ENCODE measurements at places on chromosomes 7 and 10. TPM values are rescaled to one million over a fixed set of nuclear protein-coding genes. Genes with fewer than 3 reads are reported as not detected.
A peak's percentile ranks its signal among the peaks of the same experiment; 100 is the strongest.

Gene NOS3
- total RNA-seq: not detected

Gene ELFN1
- total RNA-seq: 12.7 TPM

Gene OPN1SW
- not detected for total RNA-seq

Gene ZNF239
- 4.7 TPM for total RNA-seq

Gene BBS9
- 39.8 TPM for total RNA-seq

Gene RSPH10B2
- under 0.01 TPM for total RNA-seq

Gene TCAF2
- total RNA-seq: 1.8 TPM

Gene PLA2G12B
- total RNA-seq: not detected

Gene MYH16
- total RNA-seq: under 0.01 TPM

Gene NEBL
- under 0.01 TPM for total RNA-seq

Gene NEUROD6
- not detected for total RNA-seq

- no peak for DNase-seq
Measured at GRCh38 chr10:92829042-92829785, 19.1 kb upstream of the EXOC6 start.

DNA sequence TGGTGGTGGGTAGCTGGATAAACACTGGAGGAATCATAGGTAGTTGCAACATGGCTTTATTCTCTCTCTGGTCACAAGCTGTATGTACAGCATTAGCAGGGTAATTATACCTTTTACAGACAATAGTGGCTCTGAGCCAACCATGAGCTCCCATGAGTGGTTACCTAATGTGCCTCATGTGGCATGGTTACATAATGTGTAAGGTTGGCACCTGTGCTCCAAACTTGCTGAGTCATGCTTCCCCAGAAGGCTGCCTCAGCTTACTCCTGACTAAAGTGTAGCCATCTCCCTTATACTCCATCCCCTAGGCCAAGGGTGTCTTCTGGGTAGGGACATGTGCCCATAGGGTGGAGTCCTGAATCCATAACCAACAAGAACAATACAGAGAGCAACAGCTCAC, 345.3 kb upstream of the SEMA3C start:
- no peak for DNase-seq

- DNase-seq: no peak
Measured at GRCh38 chr10:51743146-51743545, 43.8 kb upstream of the CSTF2T start.

DNA sequence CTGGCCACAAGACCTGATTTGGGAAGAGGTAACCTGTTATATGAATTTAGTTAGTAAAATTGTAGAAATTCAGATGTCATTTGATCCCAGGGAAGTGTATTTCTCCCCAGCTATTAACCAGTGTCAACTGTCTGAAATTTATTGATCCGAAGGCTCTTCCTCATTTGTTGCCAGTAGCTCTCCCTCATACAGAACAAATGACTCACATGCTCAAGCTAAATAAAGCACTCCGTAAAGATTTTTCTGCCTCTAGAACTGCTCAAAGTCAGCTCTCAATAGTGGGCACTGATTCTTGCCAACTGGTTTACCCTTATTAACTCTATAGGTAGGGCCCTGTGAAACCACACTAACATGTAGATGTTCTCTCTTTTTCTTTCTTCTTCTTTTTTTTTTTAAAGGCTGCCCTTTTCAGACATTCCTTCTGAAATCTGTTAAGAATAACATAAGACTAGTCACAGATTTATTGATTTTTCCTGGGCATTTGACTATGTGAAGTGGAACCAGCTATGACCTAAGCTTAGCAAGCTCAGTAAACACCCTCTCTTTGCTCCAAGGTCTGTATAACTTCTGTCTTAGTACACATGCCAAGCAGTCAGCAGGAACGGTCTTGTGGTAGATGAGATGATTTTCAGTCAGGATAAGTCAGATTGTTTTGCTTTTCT, 21.8 kb downstream of the RPA3 start:
- no peak for DNase-seq

- DNase-seq: no peak
Measured at GRCh38 chr10:77109351-77109994, 528.1 kb downstream of the KCNMA1 start.

GRCh38 chr10:114458955-114459354, 54.7 kb upstream of the AFAP1L2 start:
- DNase-seq: no peak

DNA sequence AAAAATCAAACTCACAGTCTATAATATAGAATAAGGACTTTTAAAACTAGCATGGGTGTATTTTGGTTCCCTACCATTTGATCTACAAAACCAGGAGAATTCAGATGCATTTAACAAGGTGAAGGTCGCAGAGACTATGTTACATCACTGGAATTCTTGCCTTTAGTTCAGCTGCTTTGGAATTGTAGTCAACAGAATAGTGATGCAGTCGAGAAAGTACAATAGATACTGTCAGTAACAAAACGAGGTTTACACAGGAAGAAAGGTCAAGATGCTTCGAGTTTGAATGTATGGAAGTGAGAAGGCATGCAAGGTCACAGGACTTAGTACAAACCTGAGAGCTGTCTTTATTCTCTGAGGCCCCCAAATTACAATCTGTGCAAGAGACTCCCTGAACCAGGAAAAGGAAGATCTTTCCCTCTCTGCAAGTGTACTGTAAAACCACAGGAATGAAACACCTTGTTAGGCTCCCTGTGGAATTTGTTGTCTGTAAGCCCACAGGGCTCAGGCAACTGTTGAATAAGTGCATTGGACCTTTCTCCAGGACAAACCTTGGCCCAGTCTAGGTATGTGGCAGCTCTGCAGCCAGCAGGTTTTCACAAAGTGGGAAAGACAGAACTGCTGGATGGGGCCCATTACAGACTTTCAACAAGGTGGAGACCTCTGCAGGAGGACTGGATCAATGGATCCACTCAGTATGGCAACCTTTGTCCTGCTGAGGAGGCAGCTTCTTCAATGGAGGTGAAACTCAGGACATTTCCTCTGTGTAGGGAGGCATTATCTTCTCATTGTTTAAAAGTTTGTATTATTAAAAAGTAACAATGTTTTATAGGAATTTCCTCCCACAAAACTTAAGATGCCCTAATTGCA, 101.1 kb upstream of the GSDME start:
- peak; percentile 58 for DNase-seq

DNA sequence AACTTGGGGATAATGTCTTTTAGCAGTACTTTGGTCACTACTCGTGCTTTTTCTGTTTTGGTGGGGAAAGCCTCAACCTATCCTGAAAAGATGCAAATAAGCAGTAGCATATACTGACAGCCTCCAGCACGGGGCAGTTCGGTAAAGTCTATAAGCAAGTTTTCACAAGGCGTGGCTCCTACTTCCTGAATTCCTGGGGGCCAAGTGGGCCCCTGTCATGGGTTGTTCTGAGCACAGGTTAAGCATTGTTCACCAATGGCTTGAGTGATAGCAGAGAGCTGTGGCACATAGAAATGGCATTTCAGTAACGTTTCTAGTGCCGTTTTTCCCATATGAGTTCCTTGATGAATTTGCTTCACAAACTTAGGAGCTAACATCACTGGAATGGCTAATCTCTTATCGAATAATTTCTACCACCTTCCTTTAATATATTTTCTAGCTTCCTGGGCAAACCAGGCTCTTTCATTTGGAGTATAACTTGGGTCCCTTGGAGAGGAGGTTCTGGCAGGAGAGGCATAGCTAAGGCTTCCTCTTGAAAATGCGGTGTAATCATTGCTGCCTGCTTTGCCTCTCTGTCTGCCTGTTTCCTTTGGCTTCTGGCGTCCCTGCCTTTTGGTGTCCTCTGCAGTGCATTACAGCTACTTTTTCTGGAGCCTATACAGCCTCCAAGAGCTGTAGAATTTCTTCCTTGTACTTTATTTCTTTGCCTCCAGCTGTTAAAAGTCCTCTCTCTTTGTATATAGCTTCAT, 11.7 kb upstream of the ZNF239 start:
- no peak for DNase-seq

- DNase-seq: no peak
Measured at GRCh38 chr10:79166312-79166721, 97.6 kb downstream of the ZMIZ1 start.

GRCh38 chr10:4081685-4082111, 296.7 kb upstream of the KLF6 start:
- peak; percentile 27 for DNase-seq

GRCh38 chr7:102125127-102125596, 161.5 kb upstream of the SH2B2 start:
- DNase-seq: peak; percentile 96

- no peak for DNase-seq
Measured at GRCh38 chr10:57799625-57800024, 468.1 kb downstream of the IPMK start.

- DNase-seq: no peak
Measured at GRCh38 chr7:89837515-89837914, 316.8 kb upstream of the STEAP1 start.

DNA sequence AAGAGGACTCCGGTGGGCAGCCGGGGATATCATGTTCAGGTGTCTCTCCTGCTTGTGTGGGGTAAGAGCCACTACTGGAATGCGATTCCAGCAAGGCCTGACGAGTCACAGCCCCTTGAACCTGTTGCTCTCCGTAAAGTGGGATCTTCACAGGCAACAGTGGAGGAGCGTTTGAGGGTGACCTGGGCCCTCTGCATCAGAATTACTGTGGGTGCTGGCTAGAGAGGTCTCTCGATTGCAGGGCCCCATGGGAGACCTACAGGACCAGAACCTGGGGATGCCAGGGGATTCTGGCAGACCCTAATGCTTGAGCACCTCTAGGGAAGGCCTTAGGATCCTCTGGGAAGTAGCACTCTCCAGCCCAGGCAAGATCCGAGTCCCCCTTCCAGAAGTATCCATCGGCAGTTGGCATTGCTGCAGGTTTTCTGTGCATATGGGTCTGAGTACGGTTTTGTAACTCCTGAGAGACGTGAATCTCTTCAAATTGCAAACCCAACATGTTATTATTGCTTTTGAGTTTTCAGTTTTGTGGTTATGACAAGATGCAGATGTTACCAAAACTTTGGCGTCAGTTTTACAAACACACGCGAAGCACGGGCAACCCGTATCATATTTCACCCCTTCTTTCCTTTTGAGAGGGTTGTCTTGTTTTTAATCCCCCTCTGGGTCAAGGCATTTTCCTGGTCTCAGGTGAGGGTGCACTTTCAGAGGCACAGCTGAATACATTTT, 4.6 kb downstream of the MGMT start:
- peak; percentile 46 for DNase-seq

DNA sequence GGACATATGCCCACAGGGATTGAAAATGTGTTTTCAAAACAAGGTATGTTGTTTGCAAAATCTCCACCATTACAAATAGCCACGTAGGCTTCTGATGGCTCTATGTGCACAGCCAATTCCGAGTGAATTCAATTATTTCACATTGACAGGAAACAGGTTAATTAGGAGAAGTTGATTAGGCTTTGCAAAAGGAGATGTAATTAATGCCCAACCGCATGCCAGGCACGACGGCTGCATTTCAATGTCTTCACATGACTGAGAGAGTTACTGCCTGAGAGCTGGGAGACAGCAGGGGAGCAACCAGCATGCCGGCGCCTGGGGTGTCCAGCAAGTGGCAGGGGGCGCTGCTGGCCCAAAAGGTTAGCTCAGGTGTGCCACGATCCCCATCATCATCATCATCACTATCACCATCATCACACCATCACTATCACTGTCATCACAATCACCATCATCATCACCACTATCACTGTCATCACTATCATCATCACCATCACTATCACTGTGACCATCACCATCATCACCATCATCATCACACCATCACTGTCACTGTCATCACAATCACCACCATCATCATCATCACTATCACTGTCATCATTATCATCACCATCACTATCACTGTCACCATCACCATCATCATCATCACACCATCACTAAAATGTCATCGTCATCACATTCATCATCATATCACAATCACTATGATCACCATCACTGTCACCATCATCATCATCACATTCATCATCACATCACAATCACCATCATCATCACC, 30.2 kb downstream of the PWWP2B start:
- DNase-seq: no peak

DNA sequence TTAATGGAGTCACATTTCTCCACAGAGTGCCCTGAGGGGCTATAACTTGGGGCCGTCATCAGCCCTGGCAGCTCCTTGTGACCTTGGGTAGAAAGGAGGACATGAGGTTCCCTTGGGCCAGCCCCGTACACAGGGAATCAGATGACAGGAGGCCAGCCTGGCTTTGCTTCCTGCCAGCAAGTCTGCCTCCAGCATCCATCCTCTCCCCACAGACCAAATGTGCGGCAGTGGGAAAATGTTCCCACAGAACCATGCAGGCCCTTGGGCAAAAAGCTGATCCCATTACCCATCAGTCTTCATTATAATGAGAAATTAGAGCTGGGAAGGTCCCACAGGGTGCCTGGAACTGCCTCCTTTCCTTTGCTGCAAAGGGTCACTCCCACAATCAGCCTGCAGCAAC, 908.3 kb downstream of the GRID1 start:
- DNase-seq: no peak

- no peak for DNase-seq
Measured at GRCh38 chr10:126352453-126352852, 35.8 kb downstream of the ADAM12 start.

DNA sequence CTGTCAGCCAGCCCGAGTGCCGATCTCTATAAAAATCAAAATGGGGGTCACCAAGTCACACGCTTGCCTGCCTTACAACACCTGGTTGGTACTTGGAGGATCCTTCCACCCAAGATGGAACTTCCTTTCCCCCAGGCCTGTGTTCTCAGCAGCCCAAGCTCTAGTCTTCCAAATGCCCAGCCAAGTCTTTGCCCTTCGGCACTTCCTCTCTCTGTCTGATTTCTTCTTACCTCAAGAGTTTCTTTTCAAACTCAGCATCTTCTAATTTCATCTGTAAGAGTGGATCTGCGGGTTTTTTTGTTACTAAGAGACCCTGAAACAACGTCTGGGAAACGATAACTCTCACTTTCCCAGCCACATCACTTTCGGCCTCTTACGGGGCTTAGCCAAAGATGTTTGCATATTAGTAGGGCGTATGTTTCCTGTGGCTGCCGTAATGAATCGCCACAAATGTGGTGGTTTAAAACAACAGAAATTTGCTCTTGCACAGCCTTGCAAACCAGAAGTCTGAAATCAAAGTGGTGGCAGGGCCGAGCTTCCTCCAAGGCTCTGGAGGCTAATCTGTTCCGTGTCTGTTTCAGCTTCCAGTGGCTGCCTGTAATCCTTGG, 219.9 kb downstream of the TCF7L2 start:
- no peak for DNase-seq

GRCh38 chr7:8618441-8619070, 185.1 kb downstream of the NXPH1 start:
- peak; percentile 37 for DNase-seq

GRCh38 chr10:78952686-78953085, 116.1 kb upstream of the ZMIZ1 start:
- peak; percentile 95 for DNase-seq

DNA sequence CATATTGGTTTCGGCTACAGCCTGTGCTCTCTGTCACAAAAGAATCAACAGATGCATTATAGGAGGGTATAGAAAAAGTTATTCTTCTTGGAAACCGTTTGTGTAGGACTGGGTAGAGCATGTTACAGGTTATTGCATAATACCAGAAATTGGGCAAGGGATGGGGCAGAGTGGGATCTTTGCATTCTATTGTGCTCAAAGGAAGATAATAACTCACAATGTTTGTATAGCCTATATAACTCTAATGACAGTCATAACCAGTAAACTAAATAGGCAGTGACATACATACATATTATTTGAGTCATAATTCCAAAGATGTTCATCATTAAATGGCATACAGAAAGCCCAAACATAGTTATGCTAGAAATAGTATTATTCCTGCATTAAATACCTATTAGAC, 179.7 kb downstream of the XPNPEP1 start:
- no peak for DNase-seq

GRCh38 chr10:27618906-27619305, 114.8 kb downstream of the RAB18 start:
- DNase-seq: no peak

All from osteoblast (primary cell).